Gastroesophageal sphincter (tissue), 4 donors: ENCODE measurements at places on chromosomes 4 and X.

GRCh38 chr4:44927399-44928380 is 201.3 kb upstream of the GNPDA2 start:
- no peak for ATAC-seq

DNA sequence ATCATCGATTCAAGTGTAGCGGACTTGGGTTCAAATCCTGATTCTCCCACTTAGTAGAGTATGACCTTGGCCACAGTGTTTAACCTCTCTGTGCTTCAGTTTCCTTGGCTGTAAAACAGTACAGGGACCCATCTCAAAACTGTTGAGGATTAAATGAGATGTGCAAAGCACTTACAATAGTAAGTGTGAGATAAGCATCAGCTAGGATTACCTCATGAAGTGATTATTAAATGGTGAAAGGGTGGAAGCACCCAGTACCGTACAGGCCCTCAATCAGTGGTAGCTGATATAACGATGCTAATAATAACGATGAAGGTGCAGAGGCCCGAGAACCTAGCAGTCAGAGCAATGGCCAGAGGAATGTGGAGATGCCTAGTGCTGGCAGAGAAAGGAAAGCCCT is 45.1 kb downstream of the PRPS1 start:
- no peak for ATAC-seq

GRCh38 chrX:102846544-102847236 is 90.4 kb upstream of the RAB40AL start:
- no peak for ATAC-seq

- ATAC-seq = no peak
These were observed 9.7 kb upstream of the MSANTD1 start for GRCh38 chr4:3239303-3239702.

GRCh38 chr4:127120441-127121090 is 512.2 kb upstream of the INTU start:
- ATAC-seq = no peak

GRCh38 chrX:39905946-39906345 is 191.8 kb downstream of the BCOR start:
- ATAC-seq = no peak
